NCI-H524 (cell line): ENCODE measurements at places on chromosomes 12 and 14.

DNA sequence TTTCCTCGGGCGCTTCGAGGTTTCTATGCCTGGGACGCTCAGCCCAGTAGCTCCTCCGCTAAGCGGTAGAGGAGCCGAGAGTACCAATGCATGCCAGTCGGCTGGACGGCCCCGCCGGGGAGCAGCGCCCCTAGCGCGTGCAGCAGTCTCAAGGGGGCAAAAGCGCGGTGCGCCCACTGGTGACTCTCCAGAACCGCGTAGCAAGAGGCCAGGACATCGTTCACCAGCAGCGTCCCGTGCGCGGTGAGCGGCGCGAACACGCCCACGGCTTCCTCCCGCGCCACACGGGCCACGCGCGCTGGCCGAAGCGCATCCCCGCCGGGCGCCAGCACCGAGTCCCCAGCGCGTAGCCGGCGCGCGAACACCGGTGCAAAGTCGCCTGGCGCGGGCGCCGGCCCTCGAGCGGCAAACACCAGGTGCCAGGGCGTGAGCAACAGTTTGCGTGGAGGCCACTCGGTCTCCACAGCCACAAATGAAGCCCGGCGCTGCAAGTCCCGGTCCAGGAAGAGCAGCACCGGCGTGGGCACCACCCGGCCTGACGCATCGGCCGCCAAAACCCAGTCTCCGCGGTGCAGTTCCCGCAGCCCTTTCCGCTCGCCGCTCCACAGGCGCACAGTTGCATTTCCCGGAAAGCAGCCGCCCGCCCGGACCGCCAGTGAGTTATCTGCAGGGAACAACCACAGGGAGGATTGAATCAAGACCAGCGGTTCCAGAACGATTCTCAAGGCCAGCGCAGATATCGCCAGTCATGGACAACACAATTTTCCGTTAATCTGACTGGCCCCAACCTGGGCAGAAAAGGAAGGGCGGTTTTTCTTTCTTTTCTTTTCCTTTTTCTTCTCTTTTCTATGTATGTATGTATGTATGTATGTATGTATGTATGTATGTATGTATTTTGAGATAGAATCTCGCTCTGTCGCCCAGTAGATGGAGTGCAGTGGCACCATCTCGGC is 4.5 kb downstream of the DHH start:
- peak; percentile 67 for DNase-seq

GRCh38 chr12:54356228-54356627 is 8.1 kb downstream of the GPR84 start:
- DNase-seq, result no peak

- no peak for DNase-seq
Measured at GRCh38 chr12:13252616-13253015, 56.1 kb downstream of the EMP1 start.

DNA sequence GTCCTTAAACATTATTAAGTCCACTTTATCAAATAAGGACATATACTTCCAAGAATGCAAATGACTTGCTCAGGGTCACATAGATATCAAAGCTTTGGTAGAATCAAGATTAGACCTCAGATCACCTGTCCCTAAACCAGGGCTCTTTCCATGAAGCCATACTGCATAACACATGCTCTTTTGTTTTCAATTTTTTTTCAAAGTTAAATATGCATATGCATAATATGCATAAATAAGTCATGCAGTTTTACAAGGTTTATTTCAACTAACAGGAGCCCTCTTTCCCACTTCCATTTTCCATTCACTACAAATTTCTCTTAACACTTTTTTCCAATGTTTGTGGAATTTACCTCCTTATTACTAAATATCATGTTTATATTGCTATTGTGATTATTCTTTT is 53.1 kb downstream of the SIX1 start:
- DNase-seq, result no peak

DNA sequence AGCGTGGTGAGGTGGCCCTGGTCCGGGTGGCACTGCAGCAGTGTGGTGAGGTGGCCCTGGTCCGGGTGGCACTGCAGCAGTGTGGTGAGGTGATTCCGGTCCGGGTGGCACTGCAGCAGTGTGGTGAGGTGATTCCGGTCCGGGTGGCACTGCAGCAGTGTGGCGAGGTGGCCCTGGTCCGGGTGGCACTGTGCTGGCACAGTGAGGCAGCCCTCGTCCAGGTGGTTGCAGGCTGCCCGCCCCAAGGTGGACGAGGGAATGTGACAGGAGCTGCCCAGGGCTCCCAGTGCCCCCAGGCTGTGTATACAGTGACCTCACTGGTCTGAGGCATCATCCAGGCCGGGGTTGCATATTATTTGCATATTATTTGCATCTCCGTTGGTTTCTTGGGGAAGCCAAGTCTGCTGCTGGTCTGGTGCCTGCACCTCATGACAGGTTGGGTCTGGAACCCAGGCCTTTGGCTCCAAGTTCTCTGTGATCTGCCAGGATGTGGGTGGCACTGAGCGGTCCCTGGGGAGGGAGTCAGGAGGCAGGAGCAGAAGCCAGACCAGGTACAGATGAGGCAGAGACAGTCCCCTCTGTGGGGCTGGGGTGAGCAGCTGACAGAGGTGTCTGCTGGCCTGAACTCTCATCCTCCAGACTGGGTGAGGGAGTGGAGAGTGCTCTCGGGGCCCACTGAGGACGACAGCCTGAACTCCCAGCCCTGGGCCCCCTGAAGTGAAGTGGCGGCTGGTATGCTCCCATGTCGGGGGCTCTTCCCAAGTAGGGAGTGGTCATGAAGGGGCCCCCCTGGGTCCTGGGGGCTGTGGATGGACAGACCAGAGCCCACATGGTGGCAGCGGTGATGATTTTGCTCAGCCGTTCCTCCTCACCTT is 79.3 kb downstream of the KIF26A start:
- DNase-seq, result no peak
